ENCODE measurements at places on chromosomes 7 and 10.

- no peak for DNase-seq
These were observed 106.8 kb downstream of the POLL start for GRCh38 chr10:101481256-101481655.

DNA sequence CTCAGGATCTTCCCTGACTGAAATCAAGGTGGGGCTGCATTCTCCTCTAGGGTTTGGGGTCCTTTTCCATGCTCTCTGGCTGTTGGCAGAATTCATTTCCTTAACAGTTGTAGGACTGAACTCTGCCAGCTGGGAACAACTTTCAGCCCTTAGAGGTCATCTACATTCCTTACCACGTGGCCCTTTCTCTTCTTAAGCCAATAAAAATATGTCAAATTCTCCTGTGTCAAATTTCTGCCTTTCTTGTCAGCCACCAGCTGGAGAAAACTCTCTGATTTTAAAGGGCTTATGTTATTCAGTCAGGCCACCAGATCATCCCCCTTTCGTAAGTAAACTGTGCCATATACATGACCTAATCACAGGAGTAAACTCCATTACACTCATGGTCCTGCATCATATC, 95.3 kb upstream of the IL6 start:
- no peak for DNase-seq

GRCh38 chr7:52928591-52928990, 106.8 kb upstream of the POM121L12 start:
- DNase-seq: no peak

DNA sequence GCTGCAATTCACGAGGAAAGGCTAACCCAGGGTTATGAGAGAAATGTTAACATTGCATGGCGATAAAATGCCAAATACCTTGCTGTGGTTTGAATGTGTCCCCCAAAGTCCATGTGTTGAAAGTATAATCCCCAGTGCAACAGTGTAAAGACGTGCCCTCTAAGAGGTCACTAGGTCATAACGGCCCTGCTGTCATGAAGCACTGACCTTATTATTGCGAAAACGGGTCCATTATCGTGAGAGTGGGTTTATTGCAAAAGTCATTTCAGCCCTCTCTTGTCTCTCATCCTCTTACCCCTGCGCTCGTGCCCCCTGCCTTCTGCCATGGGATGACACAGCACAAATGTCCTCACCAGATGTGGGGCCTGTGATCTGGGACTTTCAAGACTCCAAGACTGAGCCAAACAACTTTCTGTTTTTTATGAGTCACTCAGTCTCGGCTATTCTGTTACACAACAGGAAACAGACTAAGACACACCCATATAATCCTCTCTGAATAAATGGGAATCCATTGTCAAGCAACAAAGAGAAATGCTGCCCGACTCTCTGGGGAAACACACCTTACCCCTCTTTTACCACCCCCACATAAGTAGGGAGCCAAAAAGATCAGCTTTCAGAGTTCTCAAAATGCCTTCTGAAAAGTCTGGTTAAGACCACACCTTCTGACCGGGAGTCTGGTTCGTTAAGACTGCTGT, 73.1 kb upstream of the UCN3 start:
- peak; percentile 55 for DNase-seq

- no peak for DNase-seq
These were observed 49.4 kb upstream of the ST8SIA6 start for GRCh38 chr10:17503795-17504194.

DNA sequence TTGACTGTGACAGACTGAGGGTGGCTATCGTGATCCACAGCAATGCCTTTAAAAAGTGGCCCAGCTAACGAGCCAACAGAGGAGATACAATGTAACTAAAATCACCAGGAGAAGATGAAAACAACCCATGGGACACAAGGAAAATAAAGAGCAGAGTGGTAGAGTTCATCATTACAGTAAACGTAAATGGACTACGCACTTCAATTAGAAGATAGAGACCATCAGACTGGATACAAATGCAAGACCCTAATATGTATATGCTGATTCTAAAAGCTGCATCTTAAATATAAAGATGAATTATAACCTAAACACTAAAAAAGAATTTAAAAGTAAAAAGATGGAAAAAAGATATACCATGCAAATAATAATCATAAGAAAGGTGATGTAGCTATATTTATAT, 6.6 kb upstream of the STK32C start:
- no peak for DNase-seq

DNA sequence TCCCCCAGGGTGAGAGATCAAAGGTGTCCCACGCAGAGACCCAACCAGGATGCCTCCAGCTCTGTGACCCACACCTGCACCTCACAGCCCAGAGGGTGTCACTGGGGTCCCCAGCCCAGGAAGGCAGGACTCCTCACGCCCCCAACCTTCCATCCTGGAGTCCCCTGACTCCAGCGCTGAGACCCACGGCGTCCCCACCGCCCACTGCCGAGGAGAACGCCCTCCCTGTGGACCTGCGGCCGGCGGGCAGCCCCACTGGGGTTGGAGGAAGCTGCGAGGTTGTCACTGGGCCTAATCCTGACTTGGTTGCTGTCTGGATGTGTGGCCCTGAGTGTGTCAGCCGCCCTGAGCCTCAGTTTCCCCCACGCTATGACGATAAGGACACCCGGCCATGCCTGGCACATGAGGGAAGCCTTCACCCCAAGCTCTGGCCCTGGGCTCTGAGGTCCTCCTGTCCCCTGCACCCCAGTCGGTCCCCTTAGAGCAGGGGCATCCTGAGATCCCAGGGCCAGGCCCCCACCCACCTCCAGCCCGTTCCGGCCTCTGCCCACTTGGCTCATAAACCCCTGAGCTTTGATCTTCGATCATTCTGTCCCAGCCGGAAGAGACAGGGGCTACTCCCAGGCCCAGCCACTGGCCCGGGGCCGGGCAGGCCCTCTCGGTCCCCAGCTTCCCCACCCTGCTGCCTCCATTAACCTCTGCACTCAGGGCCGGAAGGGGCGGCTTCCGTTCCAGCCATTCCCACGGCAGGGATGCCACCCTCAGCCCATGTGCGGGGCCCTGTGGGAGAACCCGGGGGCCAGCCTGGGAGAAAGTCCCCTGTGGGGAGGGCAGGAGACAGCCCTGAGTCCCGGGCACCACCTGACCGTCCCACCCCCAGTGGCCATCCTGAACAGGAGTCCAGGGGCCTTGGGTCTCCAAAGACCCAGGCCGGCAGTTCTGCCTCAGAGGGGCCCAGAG, 113.2 kb downstream of the MICALL2 start:
- DNase-seq: no peak

DNA sequence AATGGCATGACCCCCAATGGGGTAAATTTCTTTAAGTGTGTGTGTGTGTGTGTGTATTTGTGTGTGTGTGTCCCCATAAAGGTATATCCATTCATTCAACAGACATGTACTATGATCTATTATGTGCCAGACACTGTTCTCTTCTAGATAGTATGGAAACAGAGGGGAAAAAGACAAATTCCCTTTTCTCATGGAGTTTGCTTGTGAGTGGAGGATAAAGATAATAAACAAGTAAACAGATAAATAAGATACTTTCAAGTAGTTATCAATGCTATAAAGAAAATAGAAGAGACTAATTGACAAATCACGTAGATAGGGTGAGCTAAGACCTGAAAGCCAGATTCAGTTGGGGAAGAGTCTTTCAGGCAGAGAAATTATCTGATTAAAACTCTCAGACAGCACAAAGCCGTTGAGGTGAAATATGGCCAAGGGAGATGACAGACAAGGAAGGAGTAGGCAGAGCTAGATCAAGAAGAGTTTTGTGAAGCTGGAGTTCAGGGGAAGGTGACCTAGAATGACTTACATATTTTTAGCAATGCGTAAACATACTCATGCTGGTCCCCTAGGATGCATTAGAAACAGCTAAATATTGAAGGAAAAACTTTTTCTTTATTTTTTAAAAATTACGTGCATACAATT, 45.2 kb upstream of the DMTF1 start:
- no peak for DNase-seq

- DNase-seq: no peak
These were observed 39.0 kb downstream of the HIPK2 start for GRCh38 chr7:139738772-139739171.

GRCh38 chr10:116852246-116852645, 2.9 kb downstream of the ENO4 start:
- DNase-seq: no peak

DNA sequence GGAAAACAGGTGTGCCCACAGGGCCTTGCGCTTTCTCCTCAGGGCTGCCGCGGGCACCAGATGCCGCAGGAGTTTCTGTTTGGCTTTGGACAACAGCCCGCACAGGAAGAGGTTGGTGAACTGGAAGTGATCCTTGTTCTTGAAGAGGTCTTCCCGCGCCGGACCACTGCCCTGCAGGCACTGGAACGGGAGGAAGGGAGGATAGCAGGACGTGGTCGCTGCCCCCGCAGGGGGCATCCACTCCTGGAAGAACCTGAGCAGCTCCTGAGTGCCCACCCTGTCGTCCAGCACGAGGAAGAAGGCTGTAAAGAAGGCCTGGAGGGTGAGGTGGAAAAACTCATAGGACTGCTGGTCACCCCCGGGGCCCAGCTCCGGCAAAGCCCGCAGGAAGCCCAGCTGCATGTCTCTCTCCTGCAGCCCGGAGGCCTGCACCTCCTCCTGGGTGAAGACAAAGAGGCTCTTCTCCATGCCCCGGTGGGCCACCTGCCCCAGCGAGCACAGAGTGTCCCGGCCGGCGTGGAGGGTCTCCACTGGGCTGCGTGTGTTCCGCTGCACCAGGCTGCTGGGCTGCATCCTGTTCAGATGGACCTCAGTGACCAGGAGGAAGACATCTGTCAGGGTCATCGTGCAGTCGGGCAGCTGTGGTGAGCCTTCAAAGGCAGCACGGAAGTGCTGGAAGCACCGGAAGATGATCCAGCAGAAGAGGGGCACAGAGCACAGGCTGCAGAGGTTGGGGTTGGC, 26.9 kb downstream of the NOD1 start:
- no peak for DNase-seq

DNA sequence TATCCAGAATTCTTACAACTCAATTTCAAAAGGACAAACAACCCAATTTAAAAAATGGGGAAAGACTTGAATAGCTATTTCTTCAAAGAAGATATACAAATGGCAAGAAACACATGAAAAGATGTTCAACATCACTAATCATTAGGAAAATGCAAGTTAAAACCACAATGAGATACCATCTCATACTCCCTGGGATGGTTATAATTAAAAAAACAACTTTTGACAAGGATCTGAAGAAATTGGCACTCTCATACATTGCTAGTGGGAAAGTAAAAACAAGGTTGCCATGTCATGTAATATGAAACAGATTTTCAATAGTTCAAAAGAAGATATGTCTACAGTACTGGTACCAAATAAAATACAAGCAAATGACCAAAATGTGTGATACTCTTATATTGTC, 9.0 kb downstream of the OAT start:
- DNase-seq: no peak

GRCh38 chr7:129095258-129095657, 40.3 kb upstream of the TNPO3 start:
- no peak for DNase-seq

DNA sequence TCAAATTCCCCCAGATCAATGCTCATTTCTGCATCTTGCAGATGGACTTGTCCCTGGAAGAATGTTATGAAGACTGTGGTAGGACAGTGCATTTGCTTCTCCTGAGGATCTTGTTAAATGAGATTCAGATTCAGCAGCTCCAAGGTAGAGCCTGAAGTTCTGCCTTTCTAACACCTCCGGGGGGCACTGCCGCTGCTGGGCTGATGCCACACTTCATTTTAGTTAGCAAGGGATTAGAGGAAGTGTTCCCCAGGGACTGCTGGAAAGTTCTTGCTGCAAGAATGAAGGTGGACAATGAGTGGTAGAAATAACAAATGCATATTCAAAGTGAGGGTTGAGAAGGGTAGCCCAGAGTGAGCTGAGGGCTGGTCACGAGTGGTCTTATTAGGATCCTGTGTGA, 434.3 kb upstream of the AKR1E2 start:
- DNase-seq: no peak

GRCh38 chr10:35848412-35848811, 206.3 kb upstream of the FZD8 start:
- no peak for DNase-seq

GRCh38 chr10:131032329-131033165, 279.0 kb downstream of the TCERG1L start:
- DNase-seq: no peak

GRCh38 chr10:113435881-113436280, 117.0 kb upstream of the HABP2 start:
- DNase-seq: no peak

DNA sequence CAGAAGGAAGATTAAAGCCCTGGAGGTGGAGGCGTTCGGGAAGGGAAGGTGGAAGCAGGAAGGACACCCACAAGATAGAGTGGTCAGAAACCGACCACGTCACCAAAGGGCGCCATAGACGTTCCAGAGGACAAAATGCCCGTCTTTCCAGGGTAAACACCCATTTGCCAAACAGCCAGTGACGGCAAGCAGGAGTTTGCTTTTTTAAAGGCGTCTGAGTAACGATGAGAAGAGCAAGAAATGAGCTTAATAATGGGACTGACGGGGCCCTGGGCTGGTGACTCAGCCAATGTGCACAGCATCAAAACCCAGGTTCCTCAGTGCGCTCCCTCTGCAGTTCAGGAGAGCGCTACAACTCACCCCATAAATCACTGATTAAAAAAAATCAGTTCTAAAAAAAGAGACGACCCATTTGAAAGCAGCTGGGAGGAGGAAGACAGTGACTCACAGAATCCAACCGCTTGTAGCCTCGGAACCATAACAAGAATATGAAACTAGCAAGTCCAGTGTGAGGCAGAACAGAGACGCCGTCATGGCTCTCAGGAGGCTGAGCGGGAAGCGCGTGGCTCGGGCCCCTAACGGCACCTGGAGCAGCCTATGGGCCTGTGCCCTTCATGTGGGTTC, 5.9 kb downstream of the DIP2C start:
- no peak for DNase-seq

DNA sequence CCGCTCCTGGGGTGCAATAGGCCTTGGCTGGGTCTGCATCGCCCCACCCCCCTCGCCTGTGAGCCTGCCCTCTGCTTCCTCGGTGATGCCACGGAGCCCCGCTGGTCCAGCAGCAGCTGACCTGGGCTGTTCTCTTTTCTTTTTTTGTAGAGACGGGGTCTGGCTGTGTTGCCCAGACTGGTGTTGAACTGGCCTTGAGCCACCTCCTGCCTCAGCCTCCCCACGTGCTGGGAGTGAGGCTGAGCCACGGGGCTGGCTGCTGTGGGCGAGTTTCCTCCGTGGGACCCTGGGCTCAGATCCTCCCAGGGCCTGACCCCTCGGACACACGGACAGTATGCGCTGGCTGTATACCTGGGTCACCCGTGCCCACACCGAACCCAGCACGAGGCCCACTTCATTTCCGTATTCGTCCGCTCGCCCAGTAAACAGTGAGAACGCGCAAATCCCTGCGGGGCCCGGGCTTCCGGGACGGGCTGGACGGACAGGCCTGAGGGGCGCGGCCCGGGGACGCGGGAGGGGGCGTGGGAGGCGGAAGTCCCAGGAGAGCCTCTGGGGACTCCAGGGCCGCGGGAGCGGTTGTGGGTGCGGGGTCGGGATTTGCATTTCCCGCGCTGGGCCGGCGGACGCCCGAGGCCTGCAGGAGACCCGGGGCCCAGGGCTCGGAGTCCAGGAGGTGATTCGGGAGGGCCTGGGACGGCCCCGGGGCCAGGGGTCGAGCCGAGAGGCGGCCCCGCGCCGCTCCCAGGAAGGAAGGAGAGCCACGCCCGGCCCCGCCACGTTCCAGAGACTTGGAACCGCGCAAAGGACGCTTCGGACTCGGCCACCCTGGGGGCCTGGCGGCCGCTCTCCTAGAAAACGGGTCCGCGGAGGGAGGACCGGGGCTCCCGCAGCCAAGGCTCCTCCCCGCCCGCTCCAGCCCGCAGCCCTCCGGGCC, 57.7 kb upstream of the DNAJB6 start:
- no peak for DNase-seq
